ENCODE measurements at places on chromosomes 2 and 18.

DNA sequence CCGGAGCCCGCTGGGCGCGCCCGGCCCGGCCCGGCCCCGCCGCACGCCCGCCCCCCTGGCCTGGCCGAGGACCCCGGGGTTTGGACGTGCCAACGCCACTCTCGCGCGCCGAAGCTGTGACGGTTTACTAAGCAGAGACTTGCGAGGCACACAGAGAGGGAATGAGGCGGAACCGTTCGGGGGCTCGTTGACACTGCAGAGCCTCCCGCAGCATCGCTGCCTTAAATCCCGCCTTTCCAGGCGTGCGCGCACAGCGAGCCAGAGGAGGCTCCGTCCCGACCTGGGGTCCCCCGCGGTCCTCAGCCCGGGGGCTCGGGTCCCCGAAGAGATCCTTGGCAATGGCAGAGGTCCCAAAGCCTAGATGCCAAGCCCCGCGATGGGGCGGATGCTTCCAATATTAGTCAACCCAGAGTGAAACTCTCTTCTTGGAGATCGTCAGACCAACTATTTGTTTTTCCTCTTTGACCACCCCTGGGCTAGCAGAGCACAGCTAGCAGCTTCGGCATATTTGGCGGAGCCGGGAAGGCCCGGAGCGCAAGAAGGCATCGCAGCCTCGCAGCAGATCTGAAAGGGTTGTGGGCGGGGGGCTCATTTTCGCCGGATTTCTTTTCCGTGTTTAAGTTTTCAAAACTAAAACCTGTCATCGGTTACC is at the start of gene ZNF385B:
Gene ZNF385B (minus strand): TSS at position 197 of the 652 bp plus-strand sequence.
- DNase-seq = no peak

- no peak for DNase-seq
These were observed 88.1 kb upstream of the PIEZO2 start for GRCh38 chr18:11237484-11237883.

DNA sequence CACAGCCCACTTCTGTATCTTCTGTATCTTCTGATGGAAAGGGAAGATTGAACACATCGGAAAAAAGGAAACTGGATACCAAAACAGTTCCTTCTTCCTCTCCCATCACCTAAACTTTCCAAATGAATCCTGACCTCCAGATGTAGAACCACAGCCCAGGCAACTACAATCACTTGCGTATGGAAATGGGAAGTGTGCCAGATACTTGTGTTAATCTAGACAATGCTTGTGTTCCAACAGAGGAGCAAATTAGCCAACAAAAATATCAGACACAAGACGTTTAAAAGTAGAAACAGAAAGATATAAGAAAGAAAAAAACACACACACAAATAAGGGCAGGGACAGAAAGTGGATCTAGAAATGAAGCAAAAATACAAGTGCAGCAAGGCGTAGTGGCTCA is 31.4 kb upstream of the DUSP2 start:
- no peak for DNase-seq

- DNase-seq = no peak
These were observed 3.7 kb downstream of the ALPG start for GRCh38 chr2:232410238-232410900.

- DNase-seq = no peak
These were observed 226.3 kb downstream of the CCDC85A start for GRCh38 chr2:56410140-56410539.
